ENCODE measurements at places on chromosomes 5 and 9. TPM values are rescaled to one million over a fixed set of nuclear protein-coding genes. Genes with fewer than 3 reads are reported as not detected.

- H3K27me3 ChIP-seq = no peaks in the 10 kb centered on the region
- no peak for DNase-seq
- peaks cover 44% of the 10 kb centered on the region for H3K36me3 ChIP-seq
- H3K27ac ChIP-seq = peak overlapping the region; percentile 86
These were observed 724 bp downstream of the NDUFS6 start for GRCh38 chr5:1801967-1802295.

GRCh38 chr9:69519470-69520240 lies 152.5 kb downstream of the APBA1 start:
- no peaks in the 10 kb centered on the region for H3K4me1 ChIP-seq
- no peak overlapping the region for H3K27ac ChIP-seq
- H3K27me3 ChIP-seq = no peaks in the 10 kb centered on the region
- no peak for DNase-seq

Gene DPP7
- total RNA-seq = 140 TPM

Gene OTP
- total RNA-seq = not detected

Gene TMEFF1
- not detected for total RNA-seq

Gene PCDHB8
- total RNA-seq = 1.9 TPM

Data from sigmoid colon (tissue), 7 donors.